Epithelial cell of alveolus of lung (primary cell): ENCODE measurements at places on chromosomes 7 and 10. TPM values are rescaled to one million over a fixed set of nuclear protein-coding genes. Genes with fewer than 3 reads are reported as not detected.

PEX1 gene
- 8.1 and 9.3 TPM in 2 replicates for total RNA-seq

CALML3 gene
- not detected in 2 replicates for total RNA-seq

TWIST1 gene
- total RNA-seq: 14.5 and 19.9 TPM in 2 replicates

GFRA1 gene
- 3.9 and 5.2 TPM in 2 replicates for total RNA-seq

NPFFR1 gene
- total RNA-seq: not detected in 2 replicates

ZNHIT1 gene
- total RNA-seq: 135 and 154 TPM in 2 replicates

FRG2B gene
- not detected in 2 replicates for total RNA-seq

WDR37 gene
- 9.4 and 13.3 TPM in 2 replicates for total RNA-seq

CCDC201 gene
- not detected in 2 replicates for total RNA-seq

OR2A42 gene
- total RNA-seq: not detected in 2 replicates

ZNF775 gene
- 6.6 and 22.2 TPM in 2 replicates for total RNA-seq

FBXO24 gene
- 0.65 and 2.9 TPM in 2 replicates for total RNA-seq

AGBL3 gene
- 0.52 and 0.64 TPM in 2 replicates for total RNA-seq

GJC3 gene
- total RNA-seq: not detected in 2 replicates

INSIG1 gene
- 32.4 and 265 TPM in 2 replicates for total RNA-seq

SHH gene
- 0.52 TPM in 1 of 2 replicates, not detected in the other for total RNA-seq

SPDYE6 gene
- not detected in 2 replicates for total RNA-seq

HKDC1 gene
- total RNA-seq: 0.13 TPM in 1 of 2 replicates, not detected in the other
